AML-193 (cell line): ENCODE measurements at places on chromosomes 12 and 14.
A peak's percentile ranks its signal among the peaks of the same experiment; 100 is the strongest.

GRCh38 chr12:83197483-83197914 lies 510.8 kb downstream of the TMTC2 start:
- no peak for DNase-seq

GRCh38 chr14:74658535-74659131 lies 46.6 kb upstream of the LTBP2 start:
- DNase-seq: no peak

GRCh38 chr14:102316338-102316742 lies 3.2 kb upstream of the ZNF839 start:
- DNase-seq: peak; percentile 41

GRCh38 chr12:46292754-46293402 lies 24.0 kb upstream of the SLC38A1 start:
- DNase-seq: no peak

GRCh38 chr12:109154451-109155438 lies 38.4 kb downstream of the ACACB start:
- DNase-seq: no peak

DNA sequence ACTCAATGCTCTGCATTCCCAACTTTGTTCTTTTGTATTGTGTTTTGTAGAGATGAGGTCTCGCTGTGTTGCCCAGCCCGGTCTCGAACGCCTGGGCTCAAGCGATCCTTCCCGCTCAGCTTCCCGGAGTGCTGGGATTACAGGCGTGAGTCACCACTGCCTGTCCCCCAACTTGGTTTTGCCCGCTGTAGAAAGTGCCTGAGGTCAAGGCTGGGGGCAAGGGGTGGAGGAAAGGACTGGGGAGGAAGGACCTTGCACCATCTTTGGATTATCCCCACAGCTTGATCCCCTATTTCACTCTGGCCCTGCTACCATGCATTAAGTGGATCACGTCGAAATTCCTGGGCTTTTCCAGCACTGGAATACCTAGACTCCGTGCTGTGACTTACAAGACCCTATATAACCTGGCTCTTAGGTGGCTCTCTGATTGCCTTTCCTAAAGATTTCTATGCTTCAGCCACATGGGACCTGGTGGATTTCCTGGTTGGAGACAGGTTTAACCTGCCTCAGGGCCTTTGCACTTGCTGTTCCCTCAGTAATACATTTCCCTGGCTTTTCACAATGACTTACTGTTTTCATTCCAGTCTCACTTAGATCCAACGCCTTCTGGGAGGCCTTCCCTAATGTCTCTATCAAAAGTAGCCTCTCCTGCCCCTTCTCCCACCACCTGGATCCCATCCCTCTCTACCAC lies 608 bp upstream of the PIANP start:
- DNase-seq: no peak

DNA sequence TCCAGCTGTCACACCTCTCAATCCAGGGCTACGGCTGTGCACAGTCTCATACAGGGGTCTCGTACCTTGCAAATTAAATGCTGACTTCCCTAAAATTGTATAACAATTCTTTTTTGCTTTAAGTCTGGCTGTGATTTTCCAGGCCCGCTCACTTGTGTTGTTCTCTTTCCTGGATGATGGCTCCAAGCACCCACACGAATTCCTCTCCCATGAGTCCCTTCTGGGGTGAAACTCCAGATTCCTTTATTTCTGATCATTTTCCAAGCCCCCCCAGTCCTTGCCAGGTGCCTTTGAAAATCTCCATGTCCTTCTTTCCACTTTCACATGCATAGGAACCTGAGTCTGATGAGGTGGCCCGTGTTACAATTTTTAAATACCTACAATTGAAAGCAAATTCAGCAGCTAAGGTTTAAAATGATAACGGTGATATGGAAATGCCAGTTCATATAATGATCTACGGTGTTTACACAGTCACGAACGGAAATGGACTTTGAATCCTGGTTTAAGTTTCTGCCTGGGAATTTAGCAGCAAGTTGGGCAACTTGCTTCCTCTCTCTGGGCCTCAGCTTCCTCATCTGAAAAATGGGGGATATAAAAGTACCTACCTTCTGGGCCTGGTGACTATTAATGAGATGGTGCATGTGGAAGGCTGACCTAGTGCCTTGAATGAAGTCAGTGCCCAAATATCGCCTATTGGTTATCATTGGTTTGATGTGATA lies 85.5 kb downstream of the STAB2 start:
- DNase-seq: no peak

GRCh38 chr12:128978067-128978466 lies 124.8 kb downstream of the GLT1D1 start:
- no peak for DNase-seq

DNA sequence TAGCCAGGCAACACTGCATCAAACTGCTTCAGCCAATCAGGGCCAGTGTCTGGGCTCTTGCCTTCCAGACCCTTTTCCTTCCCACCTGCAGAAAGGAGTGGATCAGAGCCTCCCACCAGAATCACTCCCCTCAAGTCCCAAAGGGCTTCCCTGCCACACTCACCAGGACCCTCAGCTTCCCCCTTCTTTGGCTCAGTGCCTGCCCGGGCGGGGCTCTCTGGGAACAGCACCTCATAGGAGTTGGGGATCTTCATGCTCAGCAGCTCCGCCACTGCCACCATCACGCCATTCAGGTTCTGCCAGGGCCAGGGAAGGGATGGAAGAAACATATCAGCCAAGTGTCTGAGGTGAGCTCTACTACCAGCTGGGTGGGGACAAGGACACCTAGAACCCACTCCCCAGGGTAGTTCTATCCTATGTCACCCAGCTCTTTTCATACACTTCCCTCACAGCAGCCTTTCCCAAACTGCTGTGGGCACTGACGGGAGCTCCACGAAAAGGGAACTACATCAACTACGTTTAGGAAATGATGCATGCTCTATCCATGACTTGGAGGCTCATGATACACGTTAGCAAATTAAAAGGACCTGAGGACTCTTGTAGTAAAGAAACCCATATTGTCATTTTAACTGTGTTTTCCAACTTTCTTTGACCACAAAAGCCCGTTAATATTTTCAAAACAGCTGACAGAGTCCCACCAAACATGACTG lies 9.4 kb upstream of the PRKAG1 start:
- no peak for DNase-seq

DNA sequence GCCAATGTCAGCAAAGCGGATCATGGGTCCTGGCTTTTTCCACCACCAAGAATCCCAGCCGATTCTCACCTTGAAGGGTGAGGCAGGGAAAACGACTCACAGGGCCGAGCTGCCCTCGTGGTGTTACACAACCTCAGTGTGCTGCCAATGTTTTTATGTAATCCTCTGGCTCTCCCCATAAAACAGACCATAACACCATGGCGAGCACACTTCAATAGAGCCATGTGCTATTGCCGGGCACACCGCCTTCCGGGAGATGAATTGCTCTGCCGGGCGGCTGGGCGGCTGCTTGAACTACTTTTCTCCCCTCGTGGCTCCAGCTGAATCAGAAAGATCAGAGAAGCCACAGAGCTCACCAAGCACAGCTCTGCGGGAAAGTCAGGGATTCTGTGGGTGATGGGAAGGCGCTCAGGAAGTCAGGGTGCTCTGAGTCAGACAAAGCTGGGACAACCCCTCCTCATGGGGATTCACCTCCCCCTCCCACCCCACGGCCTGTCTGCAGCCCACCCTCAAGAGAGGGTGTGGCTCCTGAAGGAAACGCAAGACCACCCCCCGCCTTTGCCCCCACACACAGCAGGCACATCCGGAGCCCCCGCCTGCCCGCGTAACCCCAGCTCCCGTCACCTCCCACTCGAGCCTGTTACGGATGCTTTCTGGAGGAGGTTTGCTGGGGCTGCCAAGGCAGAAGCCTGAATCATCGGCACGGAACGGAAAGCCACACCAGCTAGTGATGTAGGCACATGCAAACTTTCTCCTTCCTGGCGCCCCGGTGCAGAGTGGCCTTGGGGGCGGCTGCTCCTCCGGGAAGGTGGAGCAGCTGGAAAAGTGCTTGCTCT lies 1.8 kb downstream of the GALNT9 start:
- peak; percentile 14 for DNase-seq

DNA sequence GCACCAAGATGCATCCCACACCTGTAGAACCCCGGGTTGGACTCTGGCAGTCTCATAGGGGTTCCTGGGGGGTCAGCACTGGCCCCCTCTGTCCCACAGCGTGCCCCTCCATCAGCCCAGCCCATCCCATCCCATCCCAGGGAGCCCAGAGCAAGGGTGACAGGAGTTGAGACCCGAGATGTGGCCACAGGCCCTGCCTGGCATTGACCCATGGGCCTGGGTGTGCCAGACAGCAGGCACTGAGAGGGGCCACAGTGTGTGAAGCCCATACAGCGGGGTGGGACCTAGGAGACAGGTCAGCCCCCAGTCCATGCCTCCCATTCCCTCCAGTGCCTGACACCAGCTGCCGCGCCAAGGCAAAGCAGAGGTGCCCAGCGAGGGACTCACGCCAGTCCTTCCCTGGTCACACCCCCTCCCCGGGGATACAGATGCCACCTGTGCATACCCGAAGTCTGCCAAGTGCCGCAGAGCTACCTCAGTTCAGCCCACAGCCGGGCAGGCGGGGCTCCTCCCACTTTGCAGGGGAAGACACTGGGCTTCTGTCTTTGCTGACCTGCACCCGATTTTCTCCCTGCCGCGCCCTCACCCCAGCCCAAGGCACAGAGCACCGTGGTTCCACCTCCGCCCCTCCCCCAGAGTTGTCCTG lies 50.4 kb downstream of the CYP46A1 start:
- DNase-seq: no peak

GRCh38 chr12:77940011-77940423 lies 109.3 kb downstream of the NAV3 start:
- no peak for DNase-seq

DNA sequence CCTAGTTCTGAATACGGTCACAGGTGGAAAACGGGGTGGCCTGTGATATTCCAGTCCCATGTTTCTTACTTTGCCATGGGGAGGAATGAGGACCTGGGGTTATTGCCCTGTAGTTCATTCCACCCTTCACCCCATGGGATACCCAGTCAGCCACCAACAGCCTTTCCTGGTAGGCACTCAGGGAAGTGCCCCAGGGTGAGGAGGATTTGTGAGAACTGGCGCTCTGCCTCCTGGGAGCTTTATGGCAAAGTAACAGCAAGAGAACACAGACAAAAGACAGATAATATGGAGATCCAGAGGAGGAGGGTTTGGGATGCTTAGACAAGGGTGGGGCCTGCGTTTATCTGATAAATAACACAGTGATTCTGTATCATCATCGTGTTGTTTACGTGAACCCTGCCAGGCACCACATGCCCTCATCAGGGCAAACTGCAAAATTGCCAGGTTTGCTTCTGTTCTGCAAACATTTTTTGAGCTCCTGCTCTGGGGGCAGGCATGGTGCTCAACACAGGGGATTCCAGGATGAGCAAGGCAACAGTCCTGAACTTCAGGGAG lies 223.5 kb downstream of the SLC41A2 start:
- no peak for DNase-seq

GRCh38 chr12:48602192-48602989 lies 32.5 kb upstream of the LALBA start:
- no peak for DNase-seq

GRCh38 chr14:99229654-99230207 lies 42.3 kb downstream of the BCL11B start:
- DNase-seq: no peak

- no peak for DNase-seq
These were observed 11.4 kb downstream of the TMEM121 start for GRCh38 chr14:105537580-105538474.

- DNase-seq: no peak
These were observed 27.9 kb downstream of the MOAP1 start for GRCh38 chr14:93156693-93157369.

DNA sequence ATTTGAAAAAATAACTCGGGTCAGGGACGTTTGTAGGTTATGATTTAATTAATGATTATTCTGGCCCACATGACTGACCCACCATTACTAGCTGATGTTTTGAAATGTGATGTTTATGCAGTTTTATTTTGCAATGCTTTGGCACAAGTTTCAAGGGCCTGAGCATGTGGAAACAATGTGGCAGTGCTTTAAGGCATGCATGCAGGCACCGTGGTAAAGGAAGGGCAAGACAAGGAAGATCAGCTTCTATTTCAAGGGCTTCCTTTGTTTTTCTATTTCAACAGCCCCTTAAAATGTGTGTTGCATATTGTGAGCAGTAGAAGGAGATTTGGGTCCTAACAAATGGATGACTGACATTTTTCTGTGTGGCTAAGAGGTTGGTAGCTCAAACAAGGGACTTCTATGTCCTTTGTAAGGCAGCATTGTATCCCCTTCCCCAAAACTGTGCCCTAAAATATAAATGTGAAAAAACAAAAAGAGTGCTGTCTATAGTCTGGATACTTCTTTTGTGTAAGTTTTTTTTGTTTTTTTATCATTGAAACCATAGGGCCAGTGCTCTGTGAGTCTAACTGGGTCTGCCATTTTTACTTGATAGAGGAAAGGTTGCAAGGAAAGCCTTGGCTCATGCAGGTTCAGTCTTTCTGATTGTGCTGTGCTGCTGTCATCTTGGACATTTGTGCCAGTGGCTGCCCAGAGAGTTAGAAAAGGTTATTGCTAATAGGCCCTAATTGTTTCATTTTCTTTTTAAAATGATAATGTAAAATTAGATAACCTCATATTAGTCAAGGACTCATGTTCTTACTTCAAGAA lies 103.5 kb downstream of the FGD4 start:
- DNase-seq: peak; percentile 77

DNA sequence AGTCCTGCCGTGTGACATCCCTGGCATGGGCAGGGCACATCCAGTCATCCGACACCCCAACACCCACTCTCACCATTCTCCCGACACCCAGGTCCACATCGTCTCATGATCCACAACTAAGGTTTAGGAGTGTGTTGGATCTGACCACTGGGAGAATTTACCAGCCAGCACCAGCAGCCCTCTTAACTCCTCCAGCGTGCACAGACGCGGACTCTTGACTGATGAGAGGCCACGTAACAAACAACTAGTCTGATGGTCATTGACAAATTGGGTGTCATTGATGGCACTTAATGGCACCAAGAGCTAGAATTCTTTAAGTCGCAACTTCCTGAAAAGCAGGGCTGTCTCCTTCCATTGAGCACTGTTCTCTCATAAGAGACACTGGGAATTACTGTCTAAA lies 203.0 kb upstream of the SFSWAP start:
- no peak for DNase-seq

DNA sequence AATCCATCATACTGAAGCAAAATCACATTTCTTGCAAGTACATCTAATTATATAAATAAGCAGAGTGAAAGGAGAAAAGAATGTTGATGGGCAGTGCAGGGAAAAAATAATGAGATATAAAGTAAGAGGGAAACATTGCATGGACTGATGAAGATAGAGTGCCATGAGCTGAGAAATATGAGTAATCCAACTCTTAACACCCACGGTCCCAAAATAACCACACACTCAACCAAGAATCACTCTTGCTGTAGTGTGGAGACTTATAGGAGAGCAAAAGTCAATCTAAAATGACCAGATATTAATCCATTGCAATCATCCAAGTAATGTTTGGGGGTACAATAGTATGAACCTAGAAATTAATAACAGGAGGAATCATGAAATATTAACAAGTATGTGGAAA lies 40.2 kb downstream of the MYF5 start:
- DNase-seq: no peak
